Stimulated activated CD4-positive, alpha-beta T cell treated with anti-CD3 and anti-CD28 coated beads, Interleukin-2, amount 100 ng/mL, for 4 hours (primary cell): ENCODE measurements at places on chromosomes 3 and 15.

GRCh38 chr3:50121072-50122032 is 32.6 kb downstream of the RBM5 start:
- peak; percentile 28 for DNase-seq

DNA sequence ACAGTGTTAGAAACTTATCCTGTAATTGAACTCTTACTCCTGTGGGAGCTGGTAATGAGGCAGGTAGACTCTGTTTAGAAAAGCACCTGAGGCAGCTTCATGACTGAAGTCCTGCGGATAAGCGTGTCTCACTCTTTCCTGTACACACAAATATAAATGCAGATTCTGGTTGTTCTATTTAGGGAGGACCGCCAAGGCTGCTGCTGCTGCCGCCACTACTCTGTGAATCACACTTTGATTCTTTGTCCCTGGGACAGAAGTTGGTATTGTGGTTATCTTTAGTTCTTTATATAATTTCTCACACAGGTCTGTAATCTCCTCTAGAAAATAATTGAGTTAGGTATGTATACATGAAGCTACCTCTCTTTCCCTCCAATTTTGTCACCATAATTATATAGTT is 3.6 kb downstream of the LSAMP start:
- no peak for DNase-seq

DNA sequence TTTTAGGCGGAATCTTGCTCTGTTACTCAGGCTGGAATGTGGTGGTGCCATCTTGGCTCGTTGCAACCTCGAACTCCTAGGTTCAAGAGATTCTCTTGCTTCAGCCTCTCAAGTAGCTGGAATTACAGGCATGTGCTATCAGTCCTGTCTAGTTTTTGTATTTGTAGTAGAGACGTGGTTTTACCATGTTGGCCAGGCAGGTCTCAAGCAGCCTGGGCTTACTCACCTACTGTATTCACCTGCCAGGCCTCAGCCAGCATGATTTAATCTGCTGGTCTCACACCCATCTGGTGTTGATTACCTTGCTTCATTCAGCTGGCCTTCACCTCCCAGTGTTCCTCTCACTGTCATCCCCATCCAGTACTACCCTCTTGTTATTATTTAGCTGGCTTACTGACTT is 102.0 kb downstream of the IL12A start:
- no peak for DNase-seq

GRCh38 chr3:149466192-149466591 is 8.3 kb upstream of the TM4SF4 start:
- DNase-seq = no peak

- no peak for DNase-seq
Measured at GRCh38 chr3:12993517-12994356, 79.5 kb downstream of the IQSEC1 start.

DNA sequence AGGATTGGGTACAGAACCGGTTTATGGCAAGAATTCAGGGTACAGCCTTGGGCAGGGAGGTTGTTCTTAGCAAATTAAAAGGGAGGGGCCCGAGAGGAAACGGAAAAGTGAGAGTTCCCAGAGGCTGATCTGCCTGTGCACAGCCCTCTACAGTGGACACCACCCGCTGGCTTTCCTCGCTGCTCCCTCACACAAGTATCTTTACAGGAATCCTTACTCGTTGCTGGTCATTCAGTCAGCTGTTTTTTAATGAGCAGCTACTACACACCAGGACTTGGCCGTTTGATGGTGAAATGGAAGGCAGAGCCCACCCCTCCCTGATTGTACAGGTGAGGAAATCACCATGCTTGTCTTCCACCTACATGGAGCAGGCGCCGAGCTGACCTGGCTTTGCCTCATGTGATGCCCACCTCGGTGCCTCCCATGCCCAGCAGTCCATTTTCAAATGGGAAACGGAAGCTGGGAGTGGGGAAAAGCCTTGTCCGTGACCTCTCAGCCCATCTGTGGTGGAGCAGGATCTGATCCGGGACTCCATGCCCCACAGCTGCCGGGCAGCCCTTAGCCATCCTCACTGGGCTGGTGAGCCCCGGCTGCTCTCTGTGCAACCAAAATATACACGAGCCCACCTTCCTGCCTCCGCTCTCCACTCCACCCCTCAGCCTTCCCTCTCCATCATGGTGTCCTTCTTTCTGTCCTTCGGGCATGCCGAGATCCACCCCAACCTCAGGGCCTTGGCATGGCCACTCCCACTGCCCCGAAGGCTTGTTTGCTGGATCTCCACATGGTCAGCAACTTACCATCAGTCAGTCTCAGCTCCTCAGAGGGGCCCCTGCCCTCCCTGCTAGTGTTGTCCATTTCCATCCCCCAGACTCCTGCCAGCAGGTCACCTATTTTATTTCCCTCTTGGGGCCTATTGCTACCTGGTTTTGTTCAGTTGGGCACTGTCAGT is 33.3 kb upstream of the FGD5 start:
- no peak for DNase-seq

- DNase-seq = peak; percentile 79
Measured at GRCh38 chr15:74383695-74384565, 16.5 kb upstream of the CYP11A1 start.

DNA sequence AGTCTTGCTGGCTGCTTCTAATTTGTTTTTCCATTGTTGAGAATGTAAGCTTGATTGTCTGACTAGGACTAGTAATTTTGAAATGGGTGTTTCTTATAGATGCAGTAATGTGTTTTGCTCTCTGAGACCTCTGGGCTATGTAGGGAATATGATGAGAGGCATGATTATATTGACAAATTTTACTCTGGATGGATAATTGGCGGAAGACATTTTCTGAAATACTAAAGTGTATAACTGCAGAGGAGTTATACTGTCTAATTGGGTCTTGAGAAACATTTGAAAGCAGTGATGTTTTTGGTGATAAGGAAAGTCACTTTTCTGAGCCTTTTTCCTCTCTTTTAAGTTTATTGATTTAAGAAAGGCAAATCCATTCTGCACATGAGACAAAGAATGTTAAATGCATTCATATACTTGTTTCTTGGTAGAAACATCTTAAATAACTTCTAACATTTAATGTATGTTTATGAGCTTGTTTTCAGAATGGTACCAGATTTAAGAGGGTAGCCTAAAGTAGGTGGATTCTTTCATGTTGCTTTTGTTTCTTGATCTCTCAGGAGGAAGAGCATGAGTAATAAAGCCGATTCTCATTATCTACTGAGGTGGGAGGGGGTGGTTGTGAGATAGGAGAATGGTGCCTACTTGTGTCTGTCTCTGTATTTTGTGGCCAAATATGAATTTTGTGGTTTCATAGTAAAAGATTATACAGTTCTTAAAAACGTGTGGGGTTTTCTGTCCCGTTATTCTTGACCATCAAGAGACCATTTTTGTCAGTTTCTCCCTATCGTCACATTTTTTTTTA is 2.0 kb downstream of the ATP2C1 start:
- DNase-seq = peak; percentile 2

DNA sequence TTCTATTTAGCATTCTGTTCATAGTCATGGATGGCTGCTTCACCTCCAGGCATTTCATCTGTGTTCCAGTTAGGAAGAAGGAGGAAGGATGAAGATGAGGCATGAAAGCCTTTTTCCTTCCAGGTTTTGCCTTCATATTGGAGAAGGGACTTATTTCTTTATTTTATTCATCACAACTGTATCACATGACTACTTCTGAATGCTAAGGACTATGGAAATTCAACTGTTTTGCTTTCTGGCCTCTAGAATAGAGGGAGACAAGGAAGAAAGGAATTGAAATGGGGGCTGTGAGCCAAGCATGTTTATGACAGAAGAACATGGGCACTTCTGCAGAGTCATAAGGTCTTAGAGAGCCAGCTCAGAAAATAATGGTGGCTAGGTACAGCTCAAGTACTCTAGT is 10.4 kb downstream of the TMEM266 start:
- DNase-seq = no peak

DNA sequence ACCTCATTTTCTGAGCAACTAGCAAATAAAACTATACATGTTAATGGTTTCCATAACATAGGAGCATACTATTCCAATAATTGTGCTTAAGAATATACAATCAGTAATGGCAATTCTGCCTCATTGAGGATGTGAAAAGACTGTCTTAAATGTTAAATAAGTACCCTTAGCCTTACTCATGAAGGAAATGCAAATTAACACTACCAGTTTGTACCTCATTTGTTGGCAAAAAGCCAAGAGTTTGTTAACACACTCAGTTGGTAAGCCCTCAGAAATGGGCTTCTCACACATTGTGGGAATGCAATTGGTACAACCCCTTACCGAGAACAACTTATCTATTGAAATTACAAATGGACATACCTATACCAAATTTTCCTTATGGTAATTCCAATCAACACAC is 9.2 kb upstream of the STT3B start:
- DNase-seq = no peak

DNA sequence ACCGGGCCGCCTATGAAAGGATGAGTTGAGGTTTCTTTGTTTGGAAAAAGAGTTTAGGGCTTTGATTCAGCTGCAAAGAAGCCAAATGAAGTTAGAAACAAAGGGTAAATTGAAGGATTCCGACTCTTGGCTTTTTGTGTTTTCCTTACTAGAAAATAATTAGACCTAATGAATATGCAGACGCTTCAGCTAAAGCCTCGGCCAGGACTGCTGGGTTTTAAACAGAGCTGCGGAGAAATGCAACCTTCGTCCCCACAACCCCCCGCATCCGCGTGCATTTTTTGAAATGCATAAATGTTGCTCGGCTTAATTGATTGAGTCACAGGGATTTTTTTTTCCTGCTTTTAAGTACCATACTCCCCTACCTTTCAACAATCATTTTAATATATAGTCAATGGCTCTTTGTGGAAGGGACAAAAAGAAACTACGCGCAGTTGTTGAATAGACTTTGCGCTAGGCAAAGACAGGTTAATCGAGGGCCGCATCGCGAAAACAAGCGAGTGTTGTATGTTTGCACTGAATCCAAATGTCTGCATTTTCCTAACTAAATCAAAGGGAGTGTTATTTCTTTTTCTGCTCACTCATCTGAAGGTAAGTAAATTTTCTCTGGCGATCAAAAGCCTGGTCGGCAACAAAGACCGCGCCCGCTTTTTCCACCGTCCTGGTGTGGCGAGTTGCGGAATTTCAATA is 1.3 kb upstream of the ZIC4 start:
- no peak for DNase-seq

DNA sequence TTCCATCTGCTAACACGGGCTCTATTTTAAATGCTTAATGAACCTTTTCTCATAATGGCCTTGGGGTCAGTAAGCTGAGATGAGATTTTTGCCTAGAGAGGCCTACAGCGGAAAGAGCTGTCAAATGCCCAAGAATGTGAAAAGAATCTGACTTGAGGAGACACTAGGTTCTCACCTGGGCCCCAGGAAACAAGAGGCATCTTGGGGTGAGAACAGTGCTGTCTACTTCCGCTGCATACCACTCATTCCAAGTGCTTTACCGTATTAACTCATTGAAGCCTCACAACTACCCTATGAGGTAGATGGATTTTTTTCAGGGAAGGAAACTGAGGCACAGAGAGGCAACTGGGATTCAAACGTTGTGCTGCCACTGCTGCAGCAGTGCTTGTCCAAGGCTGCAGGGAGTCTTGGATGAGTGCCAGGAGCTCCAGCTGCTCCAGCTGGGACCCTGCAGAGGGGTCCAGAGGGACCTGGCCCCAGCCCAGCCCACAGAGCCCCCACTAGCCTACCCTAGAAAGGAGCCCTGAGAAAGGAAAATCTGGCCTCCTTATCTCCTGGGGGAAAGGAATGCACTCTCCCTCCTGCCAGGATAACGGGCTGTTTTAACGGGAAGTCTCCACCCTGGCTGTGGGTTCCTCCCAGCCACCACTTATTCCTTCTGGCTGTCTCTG is 68.4 kb downstream of the SLC12A8 start:
- no peak for DNase-seq

- no peak for DNase-seq
Measured at GRCh38 chr3:127443581-127444375, 146.8 kb downstream of the TPRA1 start.

DNA sequence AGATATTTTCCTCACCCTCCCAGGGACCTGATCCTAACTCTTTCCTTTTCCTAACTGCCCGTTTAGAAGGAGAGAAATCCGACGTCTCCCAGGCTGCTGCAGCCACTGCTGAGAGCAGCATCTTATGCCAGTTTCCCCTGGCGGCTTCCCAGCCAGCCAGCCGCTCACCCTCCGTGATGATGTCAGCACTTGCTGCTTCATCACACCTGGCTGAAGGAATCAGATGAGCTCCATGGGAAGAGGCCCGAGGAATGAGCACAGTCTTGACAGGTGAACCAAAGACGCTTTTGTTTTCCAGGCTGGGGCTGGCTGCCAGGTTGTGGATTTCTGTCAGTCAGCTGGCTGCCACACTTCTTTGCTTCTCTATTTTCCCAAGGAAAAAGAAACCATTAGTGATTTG is 445.1 kb upstream of the RBMS3 start:
- no peak for DNase-seq

DNA sequence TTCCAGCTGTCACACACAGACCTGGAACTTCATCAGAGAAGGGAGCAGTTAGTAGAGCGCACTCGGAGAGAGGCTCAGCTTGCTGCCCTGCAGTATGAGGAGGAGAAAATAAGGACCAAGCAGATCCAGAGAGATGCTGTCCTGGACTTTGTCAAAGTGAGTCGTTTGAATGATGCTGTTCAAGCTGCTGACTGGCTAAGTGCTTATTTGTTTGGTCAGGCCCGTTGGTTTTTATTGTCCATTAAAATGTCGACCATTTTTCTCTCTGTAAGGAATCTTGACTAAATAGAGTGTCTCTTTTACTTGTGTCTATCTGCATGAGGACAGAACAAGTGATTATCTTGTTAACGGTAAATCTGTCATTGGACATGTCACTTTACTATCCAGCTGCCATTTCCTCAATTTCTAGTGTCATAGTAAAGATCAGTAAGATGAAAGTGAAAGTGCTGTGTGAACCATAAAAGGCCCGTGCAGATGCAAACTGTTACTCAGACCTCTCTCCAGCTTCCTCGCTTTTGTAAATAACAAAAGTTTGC is 56.9 kb downstream of the LRCH3 start:
- peak; percentile 16 for DNase-seq

DNA sequence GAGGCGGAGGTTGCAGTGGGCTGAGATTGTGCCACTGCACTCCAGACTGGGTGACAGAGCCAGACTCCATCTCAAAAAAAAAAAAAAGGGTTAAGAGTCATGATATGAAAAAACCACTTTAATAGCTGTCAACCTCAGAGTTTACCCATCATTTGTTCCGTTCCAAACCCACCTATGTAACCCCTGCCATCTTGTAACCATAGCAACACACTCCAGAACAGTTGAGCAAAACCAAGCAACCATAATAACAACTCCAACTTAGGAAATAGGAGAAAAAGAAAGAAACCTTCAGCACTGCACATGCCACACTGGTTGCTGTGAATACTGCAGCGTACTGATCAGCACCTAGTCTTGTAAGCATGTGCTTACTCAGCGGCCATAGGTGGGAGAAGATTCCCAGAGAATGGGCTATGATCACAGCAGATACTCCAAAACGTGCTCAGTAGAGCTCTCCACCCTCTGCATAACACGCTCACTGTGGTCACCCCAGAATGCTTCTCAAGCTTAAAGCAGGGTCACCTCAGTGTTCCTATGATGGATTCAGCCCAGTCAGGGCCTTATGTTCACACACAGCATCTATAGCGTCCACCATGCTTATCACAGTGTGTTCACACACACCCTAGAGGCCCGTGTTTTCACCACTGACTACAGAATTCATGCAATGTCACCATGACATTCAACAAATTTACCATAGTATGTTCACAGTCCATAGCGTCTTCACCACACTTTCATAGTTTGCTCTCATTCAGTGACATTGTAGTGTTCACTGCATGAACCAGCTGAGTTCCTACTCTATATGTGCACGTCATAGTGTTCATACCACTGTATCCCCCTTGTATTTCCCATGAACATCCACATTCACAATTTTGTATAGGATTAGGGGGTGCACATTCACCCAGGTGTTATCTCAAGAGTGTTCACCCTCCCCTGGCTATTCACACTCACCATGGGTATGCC is 6.5 kb upstream of the CILP start:
- DNase-seq = no peak
